AG08396 (cell line): ENCODE measurements at places on chromosomes 1 and 21.

DNA sequence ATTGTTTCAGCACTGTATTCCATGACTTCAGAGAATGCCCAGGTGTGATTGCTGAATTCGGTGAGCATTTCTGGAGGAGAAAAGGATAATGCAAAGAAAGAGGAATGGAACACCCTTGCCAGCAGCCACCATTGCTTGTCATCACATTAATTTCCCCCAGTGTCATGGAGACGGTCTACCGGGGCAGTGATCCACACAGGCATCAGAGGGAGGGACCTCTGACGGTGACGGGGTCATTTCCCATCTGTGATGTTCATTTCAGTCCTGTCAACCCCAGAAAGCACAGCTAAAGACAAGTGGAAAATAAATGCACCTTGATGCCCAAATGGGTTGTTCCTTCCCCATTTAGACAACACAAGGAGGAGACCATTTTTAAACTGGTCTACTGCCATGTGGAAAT lies 376.4 kb downstream of the PCP4 start:
- DNase-seq: no peak

- peak; percentile 78 for DNase-seq
These were observed at the start of gene ADAMTS5 for GRCh38 chr21:26967062-26967913. ADAMTS5 (minus strand) TSS chr21:26967088; CDS start chr21:26966391, 697 bp downstream.

- DNase-seq: peak; percentile 24
These were observed 41.9 kb downstream of the CEP170 start for GRCh38 chr1:243213045-243213787.

DNA sequence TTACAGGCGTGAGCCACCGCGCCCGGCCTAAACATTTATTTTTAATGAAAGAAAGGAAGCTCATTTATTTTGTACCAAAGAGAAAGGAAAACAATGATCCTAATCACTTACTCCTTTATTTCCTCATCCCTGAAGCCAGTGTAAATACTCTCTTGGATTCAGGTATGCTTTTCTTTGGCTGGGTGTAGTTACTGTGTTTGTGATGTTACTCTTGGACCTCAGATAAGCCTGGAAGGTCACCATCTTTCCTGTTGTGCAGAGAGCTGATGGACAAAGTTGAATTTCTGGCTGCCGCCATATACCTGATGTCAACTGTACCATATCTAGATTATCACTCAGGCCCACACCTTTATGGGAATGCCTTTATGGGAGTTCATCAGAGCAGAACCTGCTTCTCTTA lies 35.4 kb upstream of the FOXE3 start:
- no peak for DNase-seq
